ENCODE measurements at places on chromosomes 13 and 19.

GRCh38 chr19:47697863-47698609 is 15.2 kb upstream of the EHD2 start:
- DNase-seq: peak; percentile 76

DNA sequence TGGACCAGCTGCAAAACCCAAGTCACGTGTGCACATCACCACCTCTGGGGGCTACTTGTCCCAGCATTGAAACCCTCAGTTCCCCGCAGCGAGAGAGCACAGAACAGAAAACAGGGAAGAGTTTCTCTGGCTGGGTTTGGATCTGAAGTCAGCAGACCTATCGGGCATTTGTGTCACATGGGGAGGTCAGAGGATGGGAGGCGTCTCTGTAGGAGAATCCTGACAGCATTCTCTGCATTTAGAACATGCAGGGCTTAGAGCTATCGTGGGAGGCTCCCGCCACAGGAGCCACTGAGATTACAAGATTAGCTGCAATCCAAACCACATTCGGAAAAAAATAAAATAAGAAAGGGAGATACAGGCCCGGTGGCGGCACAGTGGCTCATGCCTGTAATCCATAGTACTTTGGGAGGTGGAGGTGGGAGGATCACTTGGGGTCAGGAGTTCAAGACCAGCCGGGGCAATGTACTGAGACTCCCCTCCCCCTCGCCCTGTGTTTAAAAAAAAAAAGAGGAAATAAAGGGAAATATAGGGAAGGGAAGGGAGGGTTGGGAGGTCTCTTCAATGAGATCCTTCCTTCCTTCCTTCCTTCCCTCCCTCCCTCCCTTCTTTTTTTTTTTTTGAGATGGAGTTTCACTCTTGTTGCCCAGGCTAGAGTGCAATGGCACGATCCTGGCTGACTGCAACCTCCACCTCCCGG is 2.9 kb upstream of the TLE6 start:
- DNase-seq: peak; percentile 66

GRCh38 chr19:35908010-35908441 is at the start of gene TYROBP:
TSS of gene TYROBP (minus strand) at chr19:35908295. CDS start at chr19:35908228, 67 bp downstream.
- no peak for DNase-seq

DNA sequence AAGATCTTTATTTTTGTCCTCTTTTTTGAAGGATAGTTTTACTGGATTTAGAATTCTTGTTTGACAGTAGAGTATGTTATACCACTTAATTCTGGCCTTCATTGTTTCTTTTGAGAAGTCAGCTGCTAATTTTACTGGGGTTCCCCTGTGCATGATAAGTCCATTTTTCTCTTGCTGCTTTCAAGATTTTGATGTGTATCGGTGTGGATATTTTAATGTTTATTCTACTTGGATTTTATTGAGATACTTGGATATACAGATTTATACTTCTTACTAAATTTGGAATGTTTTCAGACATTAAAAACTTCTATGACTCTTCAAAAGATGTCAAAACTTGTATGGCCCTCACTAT is 86.9 kb downstream of the URI1 start:
- no peak for DNase-seq

DNA sequence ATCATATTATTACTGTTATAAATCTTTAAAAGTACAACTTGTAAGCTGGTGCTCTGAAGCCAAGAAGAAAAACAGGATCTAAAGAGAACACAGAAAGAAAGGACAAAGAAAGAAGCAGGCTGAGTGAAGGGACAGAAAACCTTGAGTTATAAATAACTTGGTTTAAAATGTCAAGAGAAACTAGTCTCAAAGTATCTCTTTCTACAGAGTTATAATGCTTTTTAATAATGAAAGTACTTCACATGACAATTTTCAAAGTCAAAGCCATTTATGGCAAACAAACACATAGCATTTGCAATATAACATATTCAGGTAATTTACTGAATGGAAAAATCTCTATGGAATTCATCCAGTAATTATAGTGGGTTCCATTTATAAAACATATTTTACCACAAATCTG is 33.4 kb downstream of the CAB39L start:
- no peak for DNase-seq

DNA sequence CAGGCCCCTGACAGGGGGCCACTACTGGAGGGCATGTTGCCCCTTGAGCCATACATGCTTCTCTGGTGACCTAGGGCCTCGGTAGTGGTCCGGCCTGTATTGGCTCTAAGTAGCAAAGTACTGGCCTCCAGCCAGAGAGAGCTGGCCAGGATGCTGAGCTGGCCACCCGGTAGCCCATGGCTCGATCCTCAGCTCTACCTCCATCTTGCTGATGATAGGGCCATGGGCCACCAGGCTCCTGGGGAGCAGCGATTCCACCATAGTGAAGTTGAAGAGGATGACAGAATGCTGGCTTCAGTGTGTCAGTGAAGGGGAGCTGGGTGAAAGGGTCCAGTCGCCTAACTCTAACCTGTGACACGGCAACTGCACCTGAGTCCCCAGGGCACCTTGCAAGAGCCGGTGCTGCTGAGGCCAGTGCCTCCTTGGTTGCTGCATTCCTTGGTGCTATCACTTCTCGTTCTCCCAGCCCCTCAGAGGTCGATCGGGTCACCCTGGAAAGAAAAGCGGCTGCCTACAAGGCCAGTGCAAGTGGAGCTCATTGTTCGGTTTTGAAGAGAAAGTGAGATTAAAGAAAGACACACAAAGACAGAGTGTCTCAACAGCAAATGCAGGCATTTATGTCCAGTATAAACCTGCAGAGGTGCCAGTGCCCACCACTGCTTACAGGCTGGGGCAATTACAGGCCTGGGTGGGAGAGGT is 5.0 kb downstream of the FPR3 start:
- no peak for DNase-seq

Data from RPMI7951 (cell line).